ENCODE measurements at places on chromosomes 16 and 17.

GRCh38 chr16:27906883-27907282 is 156.6 kb downstream of the GSG1L start:
- DNase-seq = no peak

DNA sequence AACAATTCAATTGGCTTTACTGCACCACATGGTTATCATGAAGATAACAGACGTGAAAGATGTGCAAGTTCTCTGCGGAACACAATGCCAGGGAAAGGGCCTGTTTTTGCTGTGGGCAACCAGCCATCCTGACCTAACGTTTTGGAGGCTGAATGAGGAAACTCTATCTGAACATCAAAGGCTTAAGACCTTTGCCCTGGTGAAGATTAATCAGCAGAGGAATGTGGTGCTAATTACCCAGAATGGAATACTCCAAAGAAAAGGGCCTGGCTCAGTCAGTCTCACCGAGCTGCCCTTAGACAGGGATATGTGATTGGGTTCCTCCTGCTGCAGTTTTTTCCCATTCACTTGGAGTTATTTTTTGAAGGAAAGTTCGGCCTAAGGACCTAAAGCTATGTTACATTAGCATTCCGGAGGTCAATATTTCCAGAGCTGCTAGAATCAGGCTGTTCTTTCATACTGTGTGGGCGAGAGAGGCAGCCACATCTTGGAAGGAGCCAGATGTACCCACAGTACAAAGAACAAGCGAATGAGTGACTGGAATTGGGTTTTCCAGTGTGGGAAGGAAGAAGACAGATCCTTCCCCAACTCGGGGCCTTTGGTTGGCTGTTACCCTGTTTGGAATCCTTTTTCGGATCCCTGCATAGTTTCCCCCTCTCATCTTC is 15.5 kb downstream of the ASIC2 start:
- DNase-seq = no peak

DNA sequence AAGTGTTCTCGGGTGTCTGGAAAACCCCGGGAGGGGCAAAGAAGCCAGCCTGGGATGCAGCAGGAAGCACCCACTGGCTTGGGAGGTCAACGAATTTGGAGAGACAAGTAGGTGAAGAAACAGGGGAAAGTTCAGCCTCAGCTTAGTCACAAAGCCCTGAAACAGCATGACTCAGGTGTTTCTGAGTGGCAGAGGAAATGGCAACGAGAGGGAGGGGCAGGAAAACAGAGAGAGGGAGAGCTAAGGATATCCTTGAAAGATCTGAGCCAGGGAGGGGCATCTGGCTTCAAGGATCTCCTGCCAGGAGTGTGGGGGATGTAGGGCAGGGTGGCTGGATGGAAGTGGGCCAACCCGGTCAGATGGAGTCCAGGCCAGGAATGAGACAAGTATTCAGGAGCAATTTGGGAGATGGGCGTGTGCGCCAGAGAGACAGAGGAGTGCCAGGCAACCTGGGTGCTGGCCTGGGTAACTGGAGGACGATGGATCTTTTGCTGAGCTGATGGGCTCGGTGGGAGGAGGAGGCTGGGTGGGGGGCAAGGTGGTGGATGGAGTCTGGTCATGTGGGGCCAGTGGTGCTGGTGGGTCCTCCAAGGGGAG is 27.2 kb downstream of the ABCC3 start:
- DNase-seq = no peak

- no peak for DNase-seq
Measured at GRCh38 chr17:65749479-65749878, 188.0 kb upstream of the AXIN2 start.

DNA sequence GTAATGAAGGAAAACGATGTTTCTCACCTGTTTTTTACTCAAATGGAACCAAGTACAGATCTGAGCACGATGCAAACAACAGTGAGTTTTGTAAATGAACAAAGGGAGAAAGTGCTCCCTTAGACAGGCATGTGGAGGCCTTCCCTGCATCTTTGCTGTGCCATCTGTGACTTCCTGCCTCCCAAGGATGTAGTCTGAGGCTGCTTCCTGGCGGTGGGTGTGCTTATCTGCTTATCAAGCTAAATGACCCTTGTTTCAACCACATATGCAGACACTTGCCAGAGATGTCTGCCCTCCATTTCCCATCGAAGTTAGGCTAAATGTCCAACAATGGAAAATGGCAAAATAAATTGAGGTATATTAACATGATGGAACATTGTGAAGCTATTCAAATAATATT is 34.6 kb downstream of the RGS9 start:
- DNase-seq = peak; percentile 29

DNA sequence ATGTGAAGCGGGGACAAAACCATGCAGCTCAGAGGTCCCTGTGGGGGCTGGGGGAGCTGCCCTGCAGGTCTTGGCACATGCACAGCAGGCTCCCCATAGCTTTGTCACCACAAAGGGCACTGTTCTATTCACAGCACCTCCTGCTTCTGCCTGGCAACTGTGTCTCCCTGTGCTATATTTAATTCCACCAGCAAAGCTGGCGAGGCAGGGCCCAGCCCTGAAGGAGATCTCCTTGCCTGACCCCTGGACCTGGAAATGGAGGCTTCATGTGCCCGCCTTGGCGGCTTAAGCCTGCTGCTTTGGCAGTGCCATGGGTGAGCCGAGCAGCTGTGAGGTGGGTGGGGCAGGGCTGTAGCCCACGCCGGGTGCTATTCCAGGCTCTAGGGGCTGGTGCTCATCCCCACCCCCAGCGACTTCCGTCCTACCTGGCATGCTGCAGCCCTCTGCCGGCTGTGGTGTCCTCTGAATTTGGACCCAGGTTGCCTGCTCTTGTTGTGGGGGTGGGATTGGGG is 6.8 kb downstream of the LDHD start:
- DNase-seq = peak; percentile 41

DNA sequence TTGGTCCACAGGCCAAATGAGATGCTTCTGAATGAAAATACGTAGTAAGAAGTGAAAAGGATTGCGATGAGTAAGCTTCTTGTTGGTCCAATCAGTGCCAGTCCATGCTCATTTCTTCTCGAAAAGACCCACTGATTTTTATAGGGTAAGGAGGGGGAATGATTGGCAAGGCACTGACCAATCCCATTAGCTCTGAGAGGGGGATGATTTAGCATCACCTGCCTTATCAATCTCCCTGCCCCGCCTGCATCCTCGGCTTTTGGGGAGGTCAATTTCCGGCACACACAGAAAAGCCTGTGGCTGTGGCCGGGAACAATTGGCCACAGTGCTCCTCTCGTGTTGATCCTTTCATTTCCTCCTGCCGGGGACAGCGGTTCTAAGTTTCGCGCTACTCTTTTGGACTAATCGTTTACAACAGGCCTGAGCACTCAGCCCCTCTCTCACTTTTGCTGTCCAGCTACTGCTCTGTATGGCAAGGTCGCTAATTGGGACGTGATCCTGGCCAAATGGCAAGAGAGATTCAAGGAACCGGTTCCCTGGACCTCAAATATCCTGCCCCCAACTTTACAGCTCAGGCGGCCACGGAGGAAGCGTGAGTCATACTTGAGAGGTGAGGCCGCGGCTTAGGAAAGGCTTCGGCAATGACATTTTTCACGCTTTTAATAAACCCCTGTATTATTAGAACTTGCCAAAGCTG is 43.1 kb downstream of the TBX4 start:
- DNase-seq = no peak

GRCh38 chr17:16250635-16251034 is 33.6 kb downstream of the PIGL start:
- DNase-seq = no peak

- no peak for DNase-seq
Measured at GRCh38 chr17:78876094-78876597, 26.9 kb downstream of the CEP295NL start.

- DNase-seq = no peak
Measured at GRCh38 chr16:50607447-50607846, 59.3 kb downstream of the NKD1 start.
